ENCODE measurements at places on chromosomes 5 and 9.
A peak's percentile ranks its signal among the peaks of the same experiment; 100 is the strongest.

DNA sequence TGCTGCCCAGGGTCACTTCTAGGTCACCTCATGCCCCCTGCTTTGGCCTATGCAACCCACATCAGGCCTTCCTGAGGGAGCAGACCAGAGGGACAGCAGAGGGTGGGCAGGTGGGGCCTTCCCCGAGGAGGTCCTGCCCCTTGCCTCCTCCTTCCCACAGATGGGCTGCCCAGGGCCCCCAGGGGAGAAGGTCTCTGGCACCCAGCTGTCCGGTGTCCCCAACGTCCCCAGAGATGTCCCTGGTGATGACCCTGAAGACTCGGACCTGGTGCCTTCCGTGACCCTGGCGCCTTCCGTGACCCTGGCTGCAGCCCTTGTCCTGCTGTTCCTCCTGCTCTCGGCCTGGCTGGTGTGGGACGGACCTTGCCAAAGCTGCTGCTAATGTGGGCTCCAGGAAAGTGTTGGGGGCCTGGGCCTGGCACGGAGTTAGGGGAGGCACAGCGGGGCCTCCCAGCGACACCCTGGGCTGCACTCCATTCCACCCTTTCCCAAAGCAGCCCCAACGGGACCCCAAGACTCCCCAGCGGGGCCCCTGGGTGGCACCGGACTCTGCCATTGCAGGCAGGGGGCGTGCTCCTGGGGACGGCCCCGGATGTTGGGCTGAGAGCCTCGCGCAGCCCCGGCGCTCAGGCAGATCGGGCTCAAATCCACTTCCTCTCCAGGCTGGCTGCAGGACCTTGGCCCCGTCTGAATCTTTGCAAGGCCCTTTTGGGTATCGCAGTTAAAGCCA, 6.8 kb upstream of the SLC2A6 start:
- no peak for DNase-seq

- no peak for DNase-seq
Observed at GRCh38 chr5:2173151-2173834, 290.6 kb upstream of the IRX4 start.

GRCh38 chr5:127865273-127865672, 162.1 kb downstream of the CCDC192 start:
- DNase-seq, result no peak

- peak; percentile 11 for DNase-seq
Observed at GRCh38 chr9:70192707-70193106, 66.1 kb upstream of the SMC5 start.

Data from PC-9 (cell line).